ENCODE measurements at places on chromosomes 13 and 19. TPM values are rescaled to one million over a fixed set of nuclear protein-coding genes. Genes with fewer than 3 reads are reported as not detected.

METTL21C gene
- total RNA-seq = not detected

IQCN gene
- total RNA-seq = not detected

KLK12 gene
- not detected for total RNA-seq

HCN2 gene
- under 0.01 TPM for total RNA-seq

FXYD1 gene
- not detected for total RNA-seq

GIPC3 gene
- not detected for total RNA-seq

TYROBP gene
- not detected for total RNA-seq

RAX2 gene
- not detected for total RNA-seq

ZNF574 gene
- total RNA-seq = 7.4 TPM

CCDC70 gene
- total RNA-seq = not detected

OR7D2 gene
- total RNA-seq = not detected

IFNL1 gene
- not detected for total RNA-seq

MFSD12 gene
- total RNA-seq = 59.1 TPM

ZNF541 gene
- not detected for total RNA-seq

SULT2B1 gene
- 17.2 TPM for total RNA-seq

PSG2 gene
- not detected for total RNA-seq

COG6 gene
- 24.0 TPM for total RNA-seq

AP1M2 gene
- total RNA-seq = 135 TPM

PRKCG gene
- total RNA-seq = not detected

LHB gene
- total RNA-seq = not detected

CA11 gene
- total RNA-seq = 2.4 TPM

ZNF578 gene
- 2.4 TPM for total RNA-seq

S1PR5 gene
- total RNA-seq = 6.6 TPM

CYP2A7 gene
- total RNA-seq = not detected

VSTM2B gene
- total RNA-seq = not detected

ZNF320 gene
- 12.3 TPM for total RNA-seq

ATXN8OS gene
- not detected for total RNA-seq

NDUFA7 gene
- total RNA-seq = 42.6 TPM

VSIG10L gene
- total RNA-seq = 0.53 TPM

KASH5 gene
- not detected for total RNA-seq

ATP4A gene
- not detected for total RNA-seq

KLC3 gene
- 99.5 TPM for total RNA-seq

SMAD9 gene
- total RNA-seq = 2.8 TPM

FCAR gene
- not detected for total RNA-seq

FCGBP gene
- total RNA-seq = 0.53 TPM

TTC9B gene
- not detected for total RNA-seq

CBY2 gene
- not detected for total RNA-seq

ENOX1 gene
- total RNA-seq = 0.51 TPM

SLC25A41 gene
- not detected for total RNA-seq

ZNF723 gene
- not detected for total RNA-seq

LRFN3 gene
- total RNA-seq = 0.79 TPM

DCT gene
- not detected for total RNA-seq

MEDAG gene
- total RNA-seq = not detected

FXYD3 gene
- total RNA-seq = 309 TPM

FUT1 gene
- 16.9 TPM for total RNA-seq

SLC10A2 gene
- not detected for total RNA-seq

HIPK4 gene
- not detected for total RNA-seq

FGF22 gene
- total RNA-seq = not detected
